Activated T-helper 17 cell treated with anti-CD3 and anti-CD28 coated beads, Interleukin-2, amount 50 U/mL, for 72 hours (primary cell): ENCODE measurements at places on chromosomes 6 and 20.
A peak's percentile ranks its signal among the peaks of the same experiment; 100 is the strongest.

GRCh38 chr6:125832391-125833117 lies 41.8 kb downstream of the NCOA7 start:
- ATAC-seq: no peak

- peak; percentile 49 for ATAC-seq
Observed at GRCh38 chr6:37072526-37072925, 67.1 kb downstream of the FGD2 start.

DNA sequence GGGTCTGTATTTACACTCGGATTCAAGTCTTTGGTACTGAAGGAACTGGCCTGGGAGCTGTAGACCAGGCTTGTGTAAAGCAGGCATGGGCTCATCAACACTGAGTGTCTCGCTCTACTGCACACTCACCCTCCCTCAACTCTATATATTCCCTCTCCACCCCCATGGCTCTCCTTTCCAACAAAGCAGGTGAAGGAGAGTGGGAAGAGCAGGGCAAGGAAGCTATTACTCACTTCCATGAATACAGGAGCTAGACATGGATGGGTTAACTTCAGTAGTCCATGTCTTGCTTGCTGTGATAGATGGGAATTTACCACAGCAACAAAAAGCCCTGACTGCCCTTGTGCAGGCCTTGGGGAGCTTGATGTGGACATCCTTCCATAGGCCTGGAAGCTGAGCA lies 20.7 kb upstream of the SLC2A12 start:
- ATAC-seq: no peak

DNA sequence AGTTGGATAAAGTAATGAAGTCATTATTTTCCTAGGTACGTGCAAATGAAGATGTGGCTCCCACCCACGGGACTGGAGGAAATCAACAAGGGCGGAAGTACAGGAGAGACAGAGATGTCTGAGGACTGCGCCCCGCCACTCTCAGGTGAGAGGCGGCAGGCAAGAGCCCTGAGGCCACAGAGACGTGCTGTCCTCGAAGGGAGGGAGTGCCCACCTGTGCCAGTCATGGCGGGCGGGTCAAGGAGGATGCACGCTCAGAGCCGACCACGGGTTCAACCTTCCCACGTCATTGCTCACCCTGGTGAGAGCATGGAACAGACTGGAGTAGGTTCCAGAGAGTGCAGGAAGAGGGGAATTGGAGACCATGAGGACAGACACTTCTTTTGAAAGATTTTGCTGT lies 12.7 kb downstream of the CST8 start:
- ATAC-seq: peak; percentile 11

DNA sequence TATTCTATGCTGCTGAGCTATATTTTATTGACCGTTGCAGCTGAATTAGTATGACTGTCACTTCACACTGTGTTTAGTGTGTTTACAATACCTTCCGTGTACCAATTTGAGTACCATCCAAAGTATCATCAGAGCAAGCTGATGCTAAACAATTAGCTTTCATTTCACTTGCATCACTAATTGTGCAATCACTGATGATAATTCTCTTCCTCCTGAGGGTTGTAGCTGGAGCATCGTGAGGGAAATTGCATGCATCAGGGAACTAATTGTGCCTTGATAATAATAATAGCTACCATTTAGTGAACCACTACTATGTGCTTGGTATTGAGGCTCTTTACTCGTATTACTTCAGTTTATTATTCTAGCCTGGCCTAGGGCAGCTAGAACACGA lies 384.8 kb upstream of the SOX4 start:
- no peak for ATAC-seq

DNA sequence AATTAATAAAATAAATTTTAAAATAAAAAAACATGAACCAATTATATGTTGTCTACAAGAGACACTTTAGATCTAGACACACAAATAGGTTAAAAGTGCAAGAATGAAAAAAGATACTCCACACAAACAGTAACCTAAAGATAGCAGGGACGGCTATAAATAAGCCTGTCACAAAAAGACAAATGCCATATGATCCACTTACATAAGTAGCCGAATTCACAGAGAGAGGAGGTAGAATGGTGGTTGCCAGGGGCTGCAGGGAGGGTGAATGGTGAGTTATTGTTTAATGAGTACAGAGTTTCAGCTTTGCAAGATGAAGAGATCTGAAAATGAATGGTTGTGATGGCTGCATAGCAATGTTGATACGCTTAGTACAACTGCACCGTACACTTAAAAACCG lies 32.7 kb downstream of the KATNA1 start:
- no peak for ATAC-seq

- no peak for ATAC-seq
Observed at GRCh38 chr6:14644381-14644780, 526.8 kb downstream of the CD83 start.

GRCh38 chr6:127207591-127208120 lies 59.0 kb upstream of the RNF146 start:
- ATAC-seq: no peak

DNA sequence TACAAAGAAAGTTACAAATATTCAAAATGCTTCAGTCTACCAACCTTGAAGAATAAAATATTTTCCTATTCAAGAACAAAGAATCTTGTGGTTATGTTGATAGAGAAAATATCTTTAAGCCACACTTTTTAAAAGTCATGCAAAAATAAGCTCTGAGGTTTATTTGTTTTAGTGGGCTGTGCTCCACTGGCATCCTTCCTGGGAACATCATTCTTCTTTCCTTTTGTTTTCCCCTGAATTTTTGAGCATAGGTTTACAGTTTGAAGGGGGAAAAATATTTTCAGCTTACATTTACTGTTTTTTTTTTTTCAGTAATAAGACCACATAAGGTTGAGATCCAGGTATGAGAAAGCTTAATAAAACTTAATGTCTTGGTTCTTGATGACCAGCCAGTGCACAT lies 72.0 kb upstream of the BACH2 start:
- ATAC-seq: no peak

- no peak for ATAC-seq
Observed at GRCh38 chr6:51120016-51120415, 301.3 kb downstream of the TFAP2B start.

- peak; percentile 82 for ATAC-seq
Observed at GRCh38 chr6:41591859-41592502, 45.8 kb downstream of the FOXP4 start.

DNA sequence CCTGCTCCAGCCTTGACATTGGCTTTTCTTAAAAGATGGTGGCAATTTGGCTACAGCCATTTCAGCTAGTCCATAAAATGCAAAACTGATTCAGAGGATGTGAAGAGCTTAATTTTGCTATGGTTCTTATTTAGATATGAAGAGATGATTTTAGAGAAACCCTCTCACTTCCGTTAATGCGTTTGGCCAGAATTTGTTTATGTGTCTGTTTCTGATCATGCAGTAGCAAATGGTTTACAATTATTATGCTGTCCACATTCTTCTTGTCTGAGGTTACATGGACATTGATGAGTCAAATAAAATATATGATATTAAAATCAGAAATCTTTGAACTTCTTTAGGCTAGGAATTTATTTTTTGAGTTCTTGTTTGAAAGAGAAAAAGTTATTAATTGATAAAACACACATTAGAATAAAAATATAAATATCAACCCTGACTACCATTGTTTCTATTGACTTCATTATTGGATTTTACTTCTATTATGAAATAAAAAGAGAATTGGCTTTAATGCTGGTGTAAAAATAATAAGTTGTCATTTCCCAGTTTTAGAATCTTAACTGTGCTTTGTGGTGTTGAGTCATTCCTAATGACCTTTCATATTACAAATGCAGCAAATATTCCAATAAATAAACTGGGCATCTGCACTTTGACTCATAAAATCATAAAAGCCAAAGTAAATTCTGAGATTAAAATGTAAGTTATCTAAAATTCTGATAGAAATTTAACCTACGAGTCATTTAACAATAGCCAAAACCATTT lies 1286.0 kb upstream of the GJE1 start:
- no peak for ATAC-seq

- ATAC-seq: no peak
Observed at GRCh38 chr6:112281821-112282615, 27.7 kb upstream of the LAMA4 start.

GRCh38 chr20:57814529-57814928 lies 104.7 kb upstream of the PMEPA1 start:
- ATAC-seq: no peak

DNA sequence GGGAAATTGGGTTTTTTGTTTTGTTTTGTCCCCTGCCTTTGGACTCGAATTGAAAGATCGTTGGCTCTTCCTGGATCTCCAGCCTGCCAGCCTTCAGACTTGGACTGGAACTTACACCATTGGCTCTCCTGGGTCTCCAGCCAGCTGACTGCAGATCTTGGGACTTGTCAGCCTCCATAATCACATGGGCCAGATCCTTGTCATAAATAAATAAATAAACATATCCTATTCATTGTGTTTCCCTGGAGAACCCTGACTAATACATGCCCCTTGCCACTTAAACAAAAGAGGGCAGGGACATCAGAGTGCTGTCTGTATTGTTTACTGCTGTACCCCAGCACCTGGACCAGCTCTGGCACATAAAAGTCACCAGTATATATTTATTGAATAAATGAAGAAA lies 101.5 kb downstream of the CAP2 start:
- no peak for ATAC-seq

GRCh38 chr6:125986301-125987025 lies at the start of gene TRMT11:
TSS of gene TRMT11 (plus strand) at chr6:125986540. CDS start at chr6:125986551, 11 bp downstream.
- ATAC-seq: peak; percentile 97

- ATAC-seq: no peak
Observed at GRCh38 chr6:10535193-10535592, 14.0 kb downstream of the GCNT2 start.

GRCh38 chr6:31911826-31912585 lies 10.1 kb upstream of the ZBTB12 start:
- no peak for ATAC-seq

GRCh38 chr6:167882244-167882643 lies 55.5 kb downstream of the AFDN start:
- ATAC-seq: no peak

DNA sequence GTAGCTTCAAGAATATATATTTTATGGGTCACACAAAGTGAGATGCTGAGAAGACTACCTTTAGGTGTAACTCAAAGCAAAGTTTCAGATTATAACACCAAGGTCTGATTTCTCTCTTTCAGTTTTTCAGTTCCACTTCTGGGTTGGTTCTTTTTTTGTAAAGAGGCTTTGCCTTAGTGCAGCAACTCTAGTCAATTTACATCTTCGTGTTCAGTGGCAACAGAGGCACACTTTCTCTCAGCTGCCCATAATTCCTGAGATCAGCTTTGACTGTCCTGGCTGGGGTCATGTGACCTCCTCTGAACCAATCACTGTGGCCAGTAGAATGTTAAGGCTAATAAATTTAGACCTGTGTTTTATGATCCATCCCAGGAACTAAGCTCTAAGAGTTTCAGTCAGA lies 120.2 kb downstream of the TINAG start:
- ATAC-seq: no peak

DNA sequence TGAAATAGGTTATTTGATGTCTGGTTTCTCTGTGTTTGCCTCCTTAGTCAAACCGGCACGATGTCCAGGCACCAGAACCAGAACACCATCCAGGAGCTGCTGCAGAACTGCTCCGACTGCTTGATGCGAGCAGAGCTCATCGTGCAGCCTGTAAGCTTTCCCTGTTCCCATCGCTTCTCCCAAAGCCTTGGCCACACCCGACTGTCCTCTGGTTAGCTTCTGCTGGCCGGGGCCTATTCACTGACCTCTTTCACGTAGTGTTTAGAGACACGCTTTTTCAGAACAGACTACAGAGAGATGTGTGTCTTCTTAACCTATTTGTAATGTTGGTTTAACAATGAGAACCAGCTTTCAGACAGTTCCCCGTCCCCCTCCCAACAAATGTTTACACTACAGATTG lies 14.2 kb downstream of the DSP start:
- ATAC-seq: no peak

DNA sequence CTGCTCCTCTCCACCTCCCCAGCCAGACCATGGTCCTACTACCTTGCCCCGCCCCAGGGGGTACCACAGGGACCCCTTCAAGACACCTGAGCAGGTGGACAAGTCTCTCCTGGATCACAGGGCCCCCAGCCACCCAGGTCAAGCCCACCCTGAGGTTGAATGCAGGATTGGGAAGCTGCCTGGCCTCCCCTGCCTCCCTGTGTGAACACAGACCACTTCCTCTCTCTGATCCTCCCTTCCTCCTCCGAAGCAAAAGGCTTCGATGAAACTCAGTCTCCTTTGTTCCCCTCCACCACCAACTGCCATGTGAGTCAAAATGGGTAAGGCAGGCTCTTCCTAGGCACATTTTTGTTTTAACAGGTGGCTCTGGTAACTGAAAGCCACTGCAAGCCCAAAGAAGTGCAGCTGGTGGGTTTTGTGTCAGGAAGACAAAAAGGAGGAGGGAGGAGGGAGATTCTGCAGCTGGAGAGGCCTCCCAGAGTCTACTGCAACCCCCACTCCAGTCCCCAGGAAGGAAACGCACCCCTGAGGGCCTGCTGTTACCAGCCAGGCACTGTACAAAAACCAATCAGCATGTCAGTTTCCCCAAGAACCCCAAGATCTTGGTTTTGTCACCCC lies 5.4 kb downstream of the ADA start:
- ATAC-seq: peak; percentile 11

DNA sequence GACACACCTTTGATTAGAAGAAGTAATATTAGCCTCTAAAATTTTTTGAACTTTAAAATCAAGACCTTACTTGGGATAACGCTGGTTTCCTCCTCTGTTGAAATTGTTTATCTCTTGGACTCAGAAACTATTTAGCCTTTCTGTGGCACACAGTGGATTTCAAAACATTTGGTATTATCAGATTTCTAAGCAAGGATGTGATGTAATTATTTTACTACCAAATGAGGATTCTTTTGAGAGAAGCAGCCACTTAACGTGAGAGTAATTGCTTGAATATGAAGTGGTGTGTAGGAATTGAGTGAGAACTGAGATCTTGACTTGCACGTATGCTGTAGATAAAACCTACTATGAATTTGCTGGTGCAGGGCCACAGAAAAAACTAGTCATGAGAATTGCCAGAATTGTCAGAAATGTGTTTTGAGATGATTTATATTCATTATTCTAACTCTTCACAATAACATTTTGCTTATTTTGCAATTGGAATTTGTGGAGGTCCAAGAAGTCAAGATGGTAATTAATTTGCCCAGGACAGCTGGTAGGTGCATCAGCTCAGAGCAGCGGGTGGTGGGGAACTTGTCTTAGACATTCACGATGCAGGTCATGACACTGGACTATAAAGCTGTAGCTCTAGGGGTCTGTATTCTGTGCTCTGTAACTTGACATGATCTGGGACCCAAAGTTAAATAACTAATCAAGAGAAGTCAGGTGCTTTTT lies 53.4 kb downstream of the AKAP12 start:
- ATAC-seq: no peak

DNA sequence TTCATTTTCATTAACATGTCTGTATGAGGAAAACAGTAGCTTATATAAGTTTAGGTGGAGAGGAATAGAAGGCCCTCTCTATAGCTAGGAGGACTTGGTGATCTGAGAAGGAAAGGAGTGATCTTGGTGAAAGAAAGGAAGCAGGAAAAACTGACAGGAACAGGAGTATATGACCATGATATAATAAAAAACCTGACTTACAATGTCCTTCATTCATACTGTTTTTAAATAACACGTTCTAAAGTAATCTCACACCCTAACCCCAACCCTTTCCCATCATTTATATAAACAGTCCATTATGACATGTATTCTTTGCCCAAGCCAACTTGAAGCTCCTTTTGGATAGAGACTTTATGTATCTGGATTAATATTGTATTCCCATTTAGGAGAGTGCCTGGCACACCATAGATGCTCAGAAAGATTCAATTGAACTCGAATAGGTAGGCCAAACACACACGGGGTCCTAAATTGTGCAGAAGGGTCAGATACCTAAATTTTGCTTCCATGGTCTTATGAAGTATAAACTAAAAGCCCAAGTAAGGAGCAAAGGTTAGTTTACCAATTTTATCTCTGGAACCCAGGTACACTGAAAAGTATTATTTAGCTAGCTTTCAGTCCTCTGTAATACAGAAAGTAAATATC lies 75.9 kb downstream of the OR2B2 start:
- ATAC-seq: no peak
